ENCODE measurements at places on chromosomes 12 and 14.

DNA sequence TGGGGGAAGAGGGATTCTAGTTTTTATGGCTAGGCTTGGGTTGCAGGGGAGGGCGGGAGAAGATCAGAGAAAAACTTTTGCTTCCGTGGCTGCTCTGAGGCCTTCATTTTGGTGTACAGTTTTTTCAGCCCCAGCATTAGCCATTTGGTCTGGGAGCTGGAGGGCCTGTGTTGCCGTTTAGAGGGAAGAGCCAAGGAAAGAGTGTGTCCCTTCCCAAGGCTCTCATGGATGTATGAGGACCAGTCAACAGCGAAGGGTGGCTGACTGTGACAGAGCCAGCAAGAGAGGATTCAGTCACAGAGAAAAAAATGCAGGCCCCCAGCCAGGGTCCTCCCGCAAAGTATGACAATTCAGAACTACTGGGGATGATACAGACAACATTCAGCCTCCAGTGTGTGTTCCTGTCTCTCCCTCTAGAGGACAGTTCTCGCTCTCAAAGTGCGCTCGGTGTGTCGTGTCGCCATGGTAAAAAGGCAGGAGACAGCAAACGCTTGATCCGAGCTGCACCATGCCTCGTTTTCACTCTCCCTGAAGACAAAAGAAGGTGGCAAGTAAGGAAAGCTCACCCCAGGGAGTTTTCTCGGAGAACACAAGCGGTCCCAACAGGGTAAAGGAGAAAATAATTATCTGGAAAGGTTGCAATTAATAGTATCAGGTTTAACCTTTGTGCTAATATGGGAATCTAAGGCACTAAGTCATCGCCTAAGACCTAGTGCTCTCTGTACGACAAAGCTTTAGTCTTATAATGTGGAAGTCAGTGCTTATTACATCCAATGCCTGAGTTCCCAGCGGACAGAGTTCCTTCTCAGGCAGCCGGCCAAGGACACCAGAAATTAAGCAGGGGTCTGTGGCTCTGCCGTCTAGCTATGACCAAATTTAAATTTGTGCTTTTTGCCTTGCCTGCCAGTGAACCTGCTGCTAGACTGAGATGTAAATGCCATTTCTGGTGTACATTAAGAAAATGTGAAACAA lies 157.3 kb upstream of the PLXNC1 start:
- no peak for DNase-seq

- DNase-seq: no peak
These were observed 138.8 kb upstream of the MAP1LC3B2 start for GRCh38 chr12:116420227-116420880.

DNA sequence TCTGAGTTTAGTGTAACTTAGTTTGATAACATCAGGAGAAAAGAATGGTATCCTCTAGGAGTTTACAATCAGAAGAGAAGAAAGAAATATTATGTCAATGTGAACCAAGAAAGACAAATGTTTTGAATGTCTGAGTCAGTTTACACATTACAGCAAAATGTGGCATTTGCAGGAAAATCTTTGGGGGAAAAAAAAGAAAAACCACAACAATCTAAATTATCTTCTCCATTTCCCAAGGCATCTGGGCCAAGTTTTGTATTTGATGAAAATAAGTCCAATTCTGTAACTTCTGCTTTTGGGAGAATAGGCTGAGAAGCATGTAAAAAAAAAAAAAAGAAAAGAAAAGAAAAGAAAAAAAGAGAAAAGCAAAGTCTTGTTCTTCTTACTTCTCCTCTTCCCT lies 58.8 kb upstream of the FLRT2 start:
- no peak for DNase-seq

DNA sequence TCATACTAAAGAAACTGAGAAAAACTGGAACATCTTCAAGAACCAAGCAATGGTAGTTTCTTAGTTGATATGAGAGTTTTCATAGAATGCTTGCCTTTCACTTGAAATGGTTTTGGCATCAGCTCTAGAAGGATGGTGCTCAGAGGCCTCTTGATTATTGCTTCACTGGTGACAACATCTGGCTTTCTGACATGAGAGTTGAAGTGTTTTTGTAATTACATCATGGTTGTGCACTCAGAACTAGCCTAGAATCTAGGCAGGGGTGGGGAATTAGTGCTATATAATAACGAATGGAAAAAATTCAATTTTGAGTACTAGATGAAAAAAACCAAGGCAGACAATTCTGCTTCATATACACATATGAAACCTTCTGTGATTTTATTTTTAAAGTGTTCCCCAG lies 172.8 kb upstream of the LMNTD1 start:
- DNase-seq: no peak

- no peak for DNase-seq
These were observed 205.7 kb upstream of the GZMB start for GRCh38 chr14:24839617-24840203.

- no peak for DNase-seq
These were observed 114.5 kb upstream of the RTL1 start for GRCh38 chr14:101017806-101018560.

- DNase-seq: peak; percentile 74
These were observed 270.9 kb downstream of the CACNA1C start for GRCh38 chr12:2323532-2324255.

- DNase-seq: peak; percentile 44
These were observed 56.9 kb downstream of the TESC start for GRCh38 chr12:117042171-117042842.

GRCh38 chr14:100025111-100025510 lies 40.1 kb upstream of the EVL start:
- DNase-seq: peak; percentile 46

- no peak for DNase-seq
These were observed 1244.0 kb downstream of the AACS start for GRCh38 chr12:126309278-126309677.

- DNase-seq: peak; percentile 3
These were observed 1069.0 kb downstream of the FSCB start for GRCh38 chr14:43438056-43438455.

GRCh38 chr14:67370830-67371229 lies 10.7 kb downstream of the EIF2S1 start:
- no peak for DNase-seq

- DNase-seq: no peak
These were observed 28.7 kb downstream of the FBXO21 start for GRCh38 chr12:117161460-117162166.

- DNase-seq: peak; percentile 93
These were observed 9.4 kb downstream of the ANKRD9 start for GRCh38 chr14:102500158-102500662.

DNA sequence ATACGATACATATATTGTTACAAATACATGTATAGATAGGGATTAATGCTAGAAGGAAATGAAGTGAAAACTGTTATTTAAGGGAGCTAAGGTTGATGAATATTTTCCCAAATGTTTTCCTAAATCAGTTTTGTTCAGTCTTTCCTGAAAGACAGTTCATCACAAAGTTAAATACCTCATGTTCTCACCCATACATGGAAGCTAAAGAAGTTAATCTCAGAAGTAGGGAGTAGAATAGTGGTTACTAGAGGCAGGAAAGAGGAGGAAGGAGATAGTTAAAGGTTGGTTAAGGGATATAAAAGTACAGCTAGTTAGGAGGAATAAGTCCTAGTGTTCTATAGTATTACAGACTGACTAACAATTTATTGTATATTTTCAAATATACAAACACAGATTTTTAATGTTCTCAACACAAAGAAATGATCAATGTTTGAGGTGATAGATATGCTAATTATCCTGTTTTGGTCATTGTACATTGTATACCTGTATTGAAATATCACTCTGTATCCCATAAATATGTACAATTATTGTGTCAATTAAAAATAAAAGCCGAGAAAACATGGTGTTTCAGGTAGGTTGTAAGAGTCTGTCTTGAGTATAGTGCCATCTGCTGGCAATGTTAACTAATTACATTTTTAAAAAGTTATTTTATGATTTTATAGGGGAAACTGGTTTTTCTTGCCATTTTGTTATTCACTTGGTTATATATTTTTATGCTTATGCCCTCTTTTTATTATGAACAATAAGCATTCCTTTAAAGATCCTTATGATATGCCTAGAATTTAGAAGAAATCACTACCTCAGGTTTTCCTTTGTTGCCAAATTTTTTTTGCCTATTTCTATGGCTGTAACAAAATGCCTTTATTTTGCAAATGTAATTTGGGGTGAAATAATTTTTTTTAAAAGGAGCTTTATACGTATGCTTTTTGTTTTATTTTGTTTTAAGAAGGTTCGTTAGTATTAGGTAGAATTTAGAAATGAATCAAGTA lies 26.9 kb downstream of the ZDHHC17 start:
- no peak for DNase-seq

GRCh38 chr12:54980341-54980740 lies 4.2 kb downstream of the TESPA1 start:
- no peak for DNase-seq

- no peak for DNase-seq
These were observed 54.6 kb upstream of the CCDC175 start for GRCh38 chr14:59631237-59631636.

GRCh38 chr14:33510063-33510481 lies 440.8 kb downstream of the EGLN3 start:
- DNase-seq: no peak

DNA sequence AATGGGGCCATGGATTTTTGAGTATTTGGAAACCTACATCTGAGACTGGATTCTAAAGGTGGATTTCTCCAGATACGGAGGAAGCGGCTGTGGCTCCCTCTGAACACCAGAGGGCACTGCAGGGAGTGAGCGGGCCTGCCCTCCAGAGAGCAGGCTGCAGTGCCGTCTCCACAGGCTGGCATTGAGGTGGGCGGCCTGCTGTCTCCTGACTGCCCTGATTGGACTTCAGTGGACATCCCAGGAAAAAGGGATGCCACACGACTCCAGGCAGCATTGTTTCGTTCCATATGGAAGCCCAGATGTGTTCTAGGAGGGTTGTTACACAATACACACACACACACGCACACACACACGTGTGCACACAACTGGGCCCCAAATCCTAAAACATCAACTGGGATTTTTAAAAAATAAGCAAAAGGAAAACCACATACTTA lies 20.9 kb upstream of the ANO2 start:
- DNase-seq: peak; percentile 64

- peak; percentile 38 for DNase-seq
These were observed 22.5 kb downstream of the MRPS35 start for GRCh38 chr12:27733052-27733656.

GRCh38 chr12:19220852-19221466 lies 91.4 kb downstream of the PLEKHA5 start:
- peak; percentile 32 for DNase-seq

DNA sequence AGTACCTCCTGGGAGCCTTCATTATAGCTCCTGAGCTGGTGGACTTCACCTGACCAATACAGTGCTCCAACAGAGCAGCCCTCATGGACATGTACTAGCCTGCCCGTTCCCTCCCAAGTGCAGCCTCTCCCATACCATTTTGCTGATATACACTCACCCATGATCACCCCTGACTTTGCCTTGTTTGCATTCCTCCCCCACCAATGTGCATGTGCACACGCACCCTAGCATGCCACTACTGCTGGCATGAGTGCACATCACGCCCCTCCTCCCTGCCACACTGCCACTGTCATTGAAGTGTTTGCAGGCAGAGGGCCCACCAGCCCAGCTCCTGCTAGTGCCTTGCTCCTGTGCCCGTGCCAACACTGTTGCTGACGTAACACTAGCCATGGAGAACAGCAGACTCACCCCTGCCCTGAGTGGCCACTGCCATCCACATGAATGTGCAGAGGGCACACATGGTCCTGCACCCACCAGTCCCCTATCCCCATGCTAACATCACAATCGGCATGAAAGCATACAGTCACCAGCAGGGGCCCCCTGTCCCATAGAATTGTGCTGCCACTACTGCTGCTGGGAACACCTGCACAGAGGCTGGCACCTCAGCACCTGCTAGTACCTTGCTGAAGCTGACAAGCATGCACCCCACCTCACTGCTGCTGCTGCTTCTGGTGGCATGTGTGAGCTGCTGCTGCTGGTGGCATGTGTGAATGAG lies 110.3 kb downstream of the SINHCAF start:
- DNase-seq: no peak

DNA sequence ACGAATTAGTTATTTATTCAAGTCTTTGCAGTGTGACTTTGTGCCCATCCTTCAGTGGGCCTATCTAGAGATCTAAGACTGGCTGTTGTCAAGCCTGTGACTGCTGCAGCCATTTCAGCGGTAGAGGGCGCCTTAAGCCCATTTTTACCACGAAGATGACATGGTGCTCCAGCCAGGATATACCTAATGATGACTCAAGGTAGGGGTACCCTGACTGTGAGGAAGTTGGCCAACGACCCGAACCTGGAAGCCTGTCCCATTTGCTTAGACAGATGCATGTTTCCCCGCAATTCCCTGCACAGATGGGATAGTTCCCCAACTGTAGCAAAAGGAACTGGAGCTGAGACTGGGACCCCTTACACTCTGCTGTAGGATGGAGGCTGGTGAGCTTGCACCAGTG lies 41.3 kb downstream of the RAB3IP start:
- no peak for DNase-seq

All from suppressor macrophage (primary cell).